ENCODE measurements at places on chromosomes 3 and 15.
A peak's percentile ranks its signal among the peaks of the same experiment; 100 is the strongest.

GRCh38 chr3:119343719-119344118 is 49.5 kb downstream of the ARHGAP31 start:
- DNase-seq: no peak

GRCh38 chr15:32774022-32774421 is 56.2 kb downstream of the GREM1 start:
- no peak for DNase-seq

- DNase-seq: no peak
Measured at GRCh38 chr15:55037071-55037470, 159.7 kb downstream of the RSL24D1 start.

DNA sequence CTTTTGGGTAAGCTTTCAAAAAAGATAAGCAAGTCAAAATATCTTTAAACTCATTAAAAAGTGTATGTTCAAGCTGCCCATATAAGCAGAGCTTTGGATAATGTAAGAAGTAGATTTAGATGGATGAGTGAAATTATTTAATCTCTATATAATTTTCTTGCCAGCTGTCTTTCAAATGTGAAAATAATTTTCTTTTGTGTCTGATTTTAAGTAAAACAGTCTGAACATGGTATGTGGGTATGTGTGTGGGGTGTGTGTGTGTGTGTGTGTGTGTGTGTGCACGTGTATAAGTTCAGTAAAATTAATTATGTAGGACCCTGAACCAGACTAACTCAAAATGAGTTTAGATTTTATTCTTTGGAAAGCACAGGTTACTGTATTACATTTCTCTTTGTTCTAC is 155.2 kb upstream of the CGNL1 start:
- DNase-seq: no peak

- DNase-seq: no peak
Measured at GRCh38 chr3:73547427-73548248, 77.1 kb downstream of the PDZRN3 start.

- DNase-seq: no peak
Measured at GRCh38 chr3:184626923-184627322, 65.3 kb downstream of the EPHB3 start.

- DNase-seq: no peak
Measured at GRCh38 chr3:49132437-49133225, at the start of gene LAMB2. Gene LAMB2, minus strand, starts transcription at chr3:49133050. Its CDS starts 183 bp downstream, at chr3:49132867.

DNA sequence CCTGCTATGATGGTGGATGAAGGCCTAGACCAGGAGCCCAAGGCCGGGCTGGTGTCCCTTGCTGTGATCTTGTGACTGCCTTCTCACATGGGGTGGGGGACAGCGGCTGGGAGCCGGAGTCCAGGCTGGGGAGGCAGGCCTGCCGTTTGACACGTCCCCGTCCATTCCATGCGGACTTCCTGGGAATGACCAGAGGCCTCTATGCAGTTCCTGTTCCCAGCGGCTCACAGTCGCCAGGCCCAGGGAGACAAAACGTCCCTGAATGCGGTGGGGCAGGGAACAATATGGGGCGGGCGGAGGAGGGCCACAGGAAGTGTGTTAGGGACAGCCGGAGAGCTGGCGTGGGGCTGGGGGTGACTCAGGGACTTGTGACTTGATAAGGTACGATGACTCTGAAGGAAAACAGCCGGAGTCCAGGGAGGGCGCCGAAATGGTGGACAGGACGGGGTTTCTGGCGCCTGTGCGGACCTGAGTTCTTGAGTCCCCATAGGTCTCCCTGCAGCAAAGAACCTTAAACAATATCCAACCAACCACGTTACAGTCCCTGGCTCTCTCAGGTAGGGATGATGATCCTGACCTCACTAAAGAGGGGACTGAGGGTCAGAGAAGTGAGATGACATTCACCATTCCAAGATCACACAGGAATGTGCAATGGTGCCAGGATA is 40.5 kb upstream of the SMAD6 start:
- DNase-seq: no peak

DNA sequence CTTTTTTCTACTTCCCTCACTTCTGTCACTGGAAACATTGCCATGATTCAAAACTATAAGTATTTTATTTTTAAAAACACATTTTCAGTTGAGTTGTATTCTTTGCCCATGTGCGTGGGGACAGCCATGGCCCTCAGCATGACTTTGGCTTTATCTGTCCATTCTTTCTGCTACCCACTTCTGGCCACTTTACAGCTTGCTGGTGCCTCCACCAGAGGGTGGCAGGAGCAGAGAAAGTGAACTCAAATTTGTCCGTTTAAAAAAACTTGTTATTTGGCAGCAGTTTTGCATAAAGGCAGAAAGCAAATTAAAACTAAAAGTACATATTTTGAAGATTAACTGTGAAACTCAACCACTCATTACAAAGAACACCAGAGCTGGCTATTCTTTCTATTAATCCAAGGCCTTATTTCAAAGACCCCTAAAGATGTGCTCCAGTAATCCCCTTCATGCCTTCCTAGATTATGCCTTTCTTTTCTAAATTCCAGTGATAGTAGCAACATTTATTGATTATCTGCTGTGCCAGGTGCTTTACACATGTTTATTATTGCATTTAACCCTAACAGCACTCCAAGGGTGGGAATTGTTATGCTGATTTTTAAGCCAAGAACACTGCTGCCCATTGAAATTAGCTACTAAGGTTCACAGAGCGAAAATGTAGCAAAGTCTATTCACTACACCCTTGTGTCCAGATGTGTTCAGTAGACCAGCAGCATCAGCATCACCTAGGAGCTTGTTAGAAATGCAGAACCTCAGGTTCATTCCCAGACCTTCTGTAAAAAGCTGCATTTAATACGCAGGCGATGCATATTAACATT is 134.8 kb downstream of the THRB start:
- DNase-seq: no peak

- DNase-seq: no peak
Measured at GRCh38 chr3:114660124-114660523, 366.3 kb downstream of the TIGIT start.

DNA sequence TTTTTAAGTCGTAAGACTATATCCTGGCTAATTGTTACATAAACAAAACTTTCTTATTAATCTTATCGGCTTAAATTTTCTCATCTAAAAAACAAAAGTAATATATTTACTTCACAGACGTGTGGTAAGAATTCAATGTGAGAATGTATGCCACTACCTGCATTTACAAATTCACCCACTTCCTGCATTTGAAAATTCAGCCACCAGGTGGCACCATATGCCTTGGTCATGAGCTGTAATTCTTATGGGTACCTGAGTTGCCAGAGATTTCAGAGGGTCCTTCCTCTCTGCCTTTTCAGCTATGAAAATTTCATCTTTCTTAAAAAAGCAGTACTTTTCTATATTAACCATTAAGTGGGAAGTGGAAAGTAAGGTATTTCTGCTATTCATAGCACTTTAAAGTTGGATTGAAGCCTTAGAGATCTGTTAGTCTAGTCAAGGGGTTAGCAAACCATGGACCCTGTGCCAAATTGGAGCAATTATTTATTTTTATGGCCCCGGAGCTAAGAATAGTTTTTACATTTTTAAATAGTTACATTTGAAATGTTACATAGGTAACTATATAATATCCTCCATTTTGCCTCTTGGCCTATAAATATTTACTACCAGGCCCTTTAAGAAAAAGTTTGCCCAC is 127.8 kb downstream of the HCN4 start:
- peak; percentile 52 for DNase-seq

- no peak for DNase-seq
Measured at GRCh38 chr3:142876417-142876816, 12.5 kb downstream of the PCOLCE2 start.
